ENCODE measurements at places on chromosomes 5 and 9.

- DNase-seq: no peak
Observed at GRCh38 chr5:97906135-97906534, 723.1 kb upstream of the RIOK2 start.

DNA sequence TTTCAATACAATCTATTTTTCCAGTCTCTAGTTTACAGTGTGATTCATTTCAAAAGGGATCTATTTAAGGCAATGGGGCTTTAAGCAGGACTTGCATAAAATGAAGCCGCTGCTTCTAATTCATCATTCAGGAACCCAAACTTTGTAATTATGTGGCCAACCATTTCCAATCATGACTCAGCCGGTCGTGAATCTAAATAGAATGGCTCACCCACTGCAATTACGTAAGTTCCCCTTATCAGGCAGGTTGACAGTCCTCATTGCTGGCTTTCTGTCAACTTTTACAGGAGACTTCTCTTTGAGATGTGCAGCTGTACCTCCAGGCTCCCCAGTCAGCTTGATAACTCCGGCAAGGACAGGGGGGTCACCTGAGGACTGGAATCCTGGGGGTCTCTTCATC lies 152.8 kb upstream of the DAP start:
- peak; percentile 92 for DNase-seq

DNA sequence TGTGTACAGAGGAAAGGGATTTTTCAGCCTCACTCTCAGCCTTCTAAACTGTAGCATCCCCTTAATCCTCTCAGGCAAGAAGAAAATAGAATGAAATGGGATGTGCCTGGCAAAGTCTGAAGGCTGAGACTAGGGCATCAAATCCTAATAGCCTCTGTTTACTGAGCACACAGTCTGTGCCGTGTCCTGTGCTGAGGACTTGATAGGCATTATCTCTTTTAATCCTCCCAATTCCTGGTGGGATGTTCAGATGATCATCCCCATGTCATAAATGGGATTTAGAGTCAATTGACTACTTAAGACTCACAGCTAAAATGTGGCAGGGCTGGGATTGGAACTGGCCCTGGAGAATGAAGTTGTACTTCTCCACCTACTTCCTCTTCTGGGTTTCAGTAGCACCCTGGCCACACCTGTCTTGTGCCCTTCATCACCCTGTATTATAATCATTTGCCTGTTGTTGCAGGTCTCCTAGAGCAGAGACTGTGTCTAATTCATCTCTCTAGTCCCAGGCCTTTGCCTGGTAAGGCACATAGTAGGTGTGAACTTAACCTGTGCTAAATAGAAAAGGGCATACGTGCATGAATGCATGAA lies 81.0 kb downstream of the WWC1 start:
- no peak for DNase-seq

- DNase-seq: no peak
Observed at GRCh38 chr5:133453831-133454230, 158.5 kb downstream of the FSTL4 start.

GRCh38 chr5:143376911-143377813 lies 26.3 kb downstream of the NR3C1 start:
- DNase-seq: peak; percentile 44

DNA sequence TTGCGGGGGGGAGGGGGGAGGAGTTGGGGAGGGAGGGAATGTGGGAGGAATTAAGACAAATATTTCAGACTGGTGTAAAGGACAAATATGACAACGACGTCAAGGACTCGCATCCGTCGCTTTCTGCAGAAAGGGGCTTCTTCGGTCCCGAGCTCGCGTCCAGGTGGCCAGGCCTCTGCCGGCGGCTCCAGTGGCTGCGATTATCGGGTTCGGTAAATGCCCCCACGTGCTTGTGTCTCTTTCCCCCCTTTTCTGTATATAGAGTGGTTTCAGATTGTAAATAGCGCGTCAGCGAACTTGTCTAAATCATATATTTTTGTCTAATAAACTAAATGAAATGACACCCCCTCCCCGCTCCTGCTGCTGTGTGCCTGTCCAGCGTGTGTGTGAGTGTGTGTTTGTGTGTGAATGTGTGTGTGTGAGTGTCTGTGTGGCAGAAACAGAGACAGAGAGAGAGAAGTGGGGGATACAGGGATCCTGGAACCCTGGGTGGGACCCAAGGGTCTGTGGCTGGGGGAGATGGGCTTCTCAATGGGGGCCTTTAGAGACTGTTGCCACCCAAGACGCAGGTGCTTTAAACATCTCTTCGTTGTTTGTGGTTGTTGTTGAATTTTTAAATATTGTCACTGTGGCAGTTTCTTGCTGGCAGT lies 5.6 kb downstream of the IRX1 start:
- DNase-seq: no peak

DNA sequence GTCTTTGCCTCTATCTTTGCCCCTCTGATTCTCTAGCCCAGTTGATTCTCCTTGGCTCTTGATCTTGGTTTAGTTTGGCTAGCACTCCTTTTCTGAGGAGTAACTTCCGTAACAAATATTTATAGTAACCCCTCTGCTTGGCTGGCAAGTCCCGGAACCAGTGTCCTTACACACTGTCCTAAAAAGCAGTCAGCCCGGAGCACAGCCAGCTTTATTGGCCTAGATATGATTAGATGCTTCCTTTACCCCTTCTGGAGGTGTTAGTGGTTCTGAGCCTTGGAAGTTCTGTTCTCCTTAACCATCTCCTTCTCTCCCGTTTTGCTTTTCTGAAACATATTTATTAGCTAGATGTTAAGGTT lies 17.0 kb upstream of the MSMP start:
- no peak for DNase-seq

DNA sequence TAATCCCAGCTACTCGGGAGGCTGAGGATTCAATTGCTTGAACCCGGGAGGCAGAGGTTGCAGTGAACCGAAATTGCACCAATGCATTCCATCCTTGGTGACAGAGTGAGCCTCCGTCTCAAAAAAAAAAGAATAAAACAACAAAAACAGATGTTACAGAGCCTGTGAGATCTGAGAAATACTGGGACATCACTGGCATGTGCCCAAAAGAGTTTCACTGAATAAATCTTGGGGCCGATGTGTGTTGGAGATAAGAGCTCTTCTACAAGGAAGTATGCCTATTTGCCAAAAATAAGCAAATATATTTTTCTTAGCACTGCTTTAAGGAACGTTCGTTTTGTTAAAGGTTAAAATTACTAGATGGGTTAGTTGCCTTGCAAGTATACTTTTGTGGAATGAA lies 55.1 kb downstream of the KIAA1958 start:
- no peak for DNase-seq

DNA sequence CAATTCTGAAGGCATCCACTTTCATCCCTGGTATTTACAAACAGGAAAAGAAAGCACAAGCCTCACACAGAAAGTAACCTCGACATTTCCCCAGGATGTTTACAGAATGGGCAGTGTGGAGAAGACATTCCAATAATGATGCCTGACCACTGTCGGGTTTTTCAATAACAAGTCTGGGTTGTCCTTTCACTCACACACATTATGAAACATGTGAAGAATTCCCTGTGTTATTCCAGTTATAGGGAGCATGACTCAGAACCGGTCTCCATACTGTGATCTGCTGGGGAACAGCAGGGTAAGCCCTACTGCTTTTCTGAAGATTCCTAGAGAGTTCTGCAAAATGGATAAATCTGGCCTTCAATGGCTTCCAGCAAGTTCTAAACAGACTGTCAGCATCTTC lies 155.3 kb downstream of the ADAMTS12 start:
- DNase-seq: peak; percentile 88

- no peak for DNase-seq
Observed at GRCh38 chr5:175032741-175033151, 308.4 kb downstream of the MSX2 start.

GRCh38 chr5:9524941-9525340 lies 20.9 kb downstream of the SEMA5A start:
- DNase-seq: no peak

DNA sequence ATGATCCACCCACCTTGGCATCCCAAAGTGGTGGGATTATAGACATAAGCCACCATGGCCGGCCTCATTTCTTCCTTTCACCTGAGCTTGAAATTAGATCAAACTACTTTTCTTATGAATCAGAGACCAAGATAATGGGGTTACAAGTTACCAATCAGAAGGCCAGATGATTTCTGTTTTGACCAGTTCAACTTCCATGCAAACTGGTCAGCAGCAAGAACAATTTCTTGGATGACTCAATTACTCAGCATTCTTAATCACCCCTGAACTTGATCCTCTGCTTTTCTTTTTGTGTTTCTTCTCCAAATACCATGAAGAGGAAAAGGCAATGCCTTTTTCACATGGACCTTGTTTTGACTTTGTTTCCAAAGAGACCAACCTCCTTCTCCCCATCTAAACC lies 10.0 kb upstream of the PLIN2 start:
- DNase-seq: peak; percentile 39

GRCh38 chr5:167759057-167759821 lies 532.2 kb upstream of the WWC1 start:
- peak; percentile 34 for DNase-seq

GRCh38 chr5:89606939-89607534 lies 724.1 kb upstream of the MEF2C start:
- DNase-seq: no peak

- DNase-seq: no peak
Observed at GRCh38 chr5:94545870-94546625, 72.4 kb downstream of the KIAA0825 start.

GRCh38 chr9:33426843-33427293 lies 20.5 kb downstream of the AQP3 start:
- DNase-seq: no peak

DNA sequence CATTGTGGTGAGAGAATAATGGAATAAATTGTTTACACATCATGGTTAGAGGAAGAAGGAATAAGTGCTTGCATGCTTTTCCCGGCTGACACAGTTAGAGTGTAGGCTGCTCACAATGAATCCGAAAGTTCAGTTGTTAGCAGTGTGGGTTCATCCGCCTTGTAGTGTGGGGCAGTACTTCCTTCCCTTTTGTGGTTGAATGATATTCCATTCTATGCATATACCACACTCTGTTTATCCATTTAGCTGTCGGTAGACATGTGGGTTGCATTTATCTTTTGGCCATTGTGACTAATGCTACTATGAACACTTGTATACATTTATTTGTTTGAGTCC lies 84.0 kb downstream of the COL5A1 start:
- peak; percentile 39 for DNase-seq

- no peak for DNase-seq
Observed at GRCh38 chr5:107949688-107950341, 279.1 kb upstream of the EFNA5 start.

DNA sequence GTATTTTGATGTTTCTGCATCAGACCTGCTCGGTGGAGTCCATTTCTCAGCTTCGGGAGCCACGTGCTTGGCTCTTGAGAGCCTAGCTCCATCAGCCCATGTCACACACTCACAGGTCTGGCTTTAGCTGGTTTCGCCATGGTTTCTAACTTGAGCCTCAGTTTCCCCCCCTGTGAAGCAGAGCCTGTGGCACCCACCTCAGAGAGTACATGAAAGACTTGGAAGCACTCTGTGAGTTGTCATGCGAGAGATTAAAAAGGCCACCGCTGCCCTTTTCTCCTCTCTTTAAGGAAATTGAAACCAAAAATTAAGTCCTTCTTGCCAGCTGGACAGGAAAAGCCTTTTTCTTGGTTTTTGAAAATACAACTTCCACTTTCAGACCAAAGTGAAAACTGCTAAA lies 8.8 kb downstream of the TENT4A start:
- DNase-seq: peak; percentile 26

GRCh38 chr9:81635521-81636254 lies 53.7 kb downstream of the TLE1 start:
- DNase-seq: no peak

DNA sequence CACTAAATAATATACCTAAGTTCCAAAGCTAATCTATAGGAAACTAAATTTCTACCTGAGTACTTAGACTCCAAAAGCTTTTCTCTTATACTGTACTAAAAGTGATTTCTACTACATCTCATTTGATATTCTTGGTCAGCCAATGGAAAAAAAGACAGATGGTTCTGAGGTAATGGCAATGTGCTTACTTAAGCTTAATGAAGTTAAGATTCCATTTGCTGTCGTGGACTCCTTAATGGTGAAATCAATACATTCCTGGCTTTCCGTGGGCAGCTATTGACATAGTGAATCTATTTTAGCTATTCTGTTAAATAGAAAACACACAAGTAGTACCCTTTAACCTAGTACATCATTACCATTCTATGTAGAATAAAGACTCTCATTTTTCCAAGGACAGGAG lies 1825.6 kb upstream of the CDH9 start:
- no peak for DNase-seq

All from RPMI7951 (cell line).